Dermis microvascular lymphatic vessel endothelial cell (primary cell): ENCODE measurements at places on chromosomes 6 and 20.

DNA sequence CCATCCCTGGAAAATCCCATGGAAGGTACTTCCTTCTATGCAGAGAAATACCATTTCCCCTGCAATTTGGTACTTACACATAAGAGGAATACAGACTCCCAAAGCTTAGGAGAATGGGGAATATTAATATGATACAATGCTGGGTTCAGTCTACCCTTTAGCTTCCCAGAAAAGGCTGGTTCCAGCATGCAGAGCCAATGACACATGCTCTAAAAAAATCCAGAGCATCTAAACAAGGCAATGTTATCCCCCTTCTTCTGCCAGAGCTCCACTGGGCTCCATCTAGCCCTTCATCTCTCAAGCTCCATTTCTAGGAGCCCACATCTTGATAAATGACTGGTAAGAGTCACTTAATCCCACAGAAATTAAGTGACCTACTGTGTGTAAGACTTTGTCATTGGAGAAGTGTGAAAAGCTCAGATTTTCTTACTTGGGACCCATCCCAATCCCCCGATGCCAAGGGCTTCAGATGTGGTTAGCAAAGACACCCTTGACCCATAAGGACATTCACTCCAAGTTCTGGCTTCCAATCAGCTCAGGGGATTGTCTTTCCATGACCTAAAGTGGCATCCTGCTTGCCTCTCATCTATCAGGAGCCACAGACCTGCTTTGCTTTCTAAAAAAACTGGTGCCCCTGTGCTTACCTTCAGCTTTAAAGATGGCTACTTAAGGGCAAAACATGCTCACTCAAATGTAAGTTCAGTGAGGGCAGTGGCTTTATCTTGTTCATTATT is 137.5 kb downstream of the UNC5CL start:
- DNase-seq, result no peak

- DNase-seq, result no peak
These were observed 434.8 kb downstream of the MAFB start for GRCh38 chr20:40254023-40254772.

DNA sequence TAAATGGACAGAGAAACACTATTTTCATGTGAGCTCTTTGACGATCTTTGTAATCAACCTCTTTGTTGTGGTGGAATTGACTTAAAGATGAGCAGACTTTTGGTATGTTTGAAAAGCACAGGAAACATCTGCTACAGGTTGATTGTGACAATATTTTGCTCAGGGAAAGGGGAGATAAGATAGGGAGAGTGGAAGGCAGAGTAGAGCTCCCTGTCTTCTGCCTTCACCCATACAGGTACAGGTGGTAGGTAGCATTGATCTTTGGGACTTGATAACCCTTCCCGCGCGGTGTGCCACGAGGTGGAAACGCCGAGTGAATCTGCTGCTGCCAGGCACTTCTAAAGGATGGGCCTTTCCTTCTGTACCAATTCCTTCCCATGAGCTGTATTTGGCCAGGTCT is 183.6 kb downstream of the UTRN start:
- peak; percentile 15 for DNase-seq

GRCh38 chr6:54173089-54173488 is 61.8 kb downstream of the MLIP start:
- DNase-seq, result no peak

DNA sequence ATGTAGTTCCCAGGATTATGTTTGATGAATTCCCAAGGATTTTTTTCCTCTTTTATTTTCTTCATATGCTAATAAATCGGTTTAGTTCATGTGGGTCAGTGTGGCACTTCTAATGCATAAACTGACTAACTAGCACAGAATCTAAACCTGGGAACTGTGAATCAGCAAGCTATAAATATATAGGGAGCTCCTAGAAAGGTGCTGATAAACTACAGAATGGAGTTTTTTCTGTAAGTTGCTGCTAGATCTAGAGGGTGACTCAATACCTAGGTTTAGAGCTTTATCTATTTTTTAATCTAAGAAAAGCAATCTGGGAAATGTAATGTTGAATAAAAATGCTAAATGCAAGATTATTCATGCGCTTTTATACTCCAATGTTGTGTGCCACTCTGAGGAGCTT is 118.8 kb upstream of the PTCHD4 start:
- no peak for DNase-seq

DNA sequence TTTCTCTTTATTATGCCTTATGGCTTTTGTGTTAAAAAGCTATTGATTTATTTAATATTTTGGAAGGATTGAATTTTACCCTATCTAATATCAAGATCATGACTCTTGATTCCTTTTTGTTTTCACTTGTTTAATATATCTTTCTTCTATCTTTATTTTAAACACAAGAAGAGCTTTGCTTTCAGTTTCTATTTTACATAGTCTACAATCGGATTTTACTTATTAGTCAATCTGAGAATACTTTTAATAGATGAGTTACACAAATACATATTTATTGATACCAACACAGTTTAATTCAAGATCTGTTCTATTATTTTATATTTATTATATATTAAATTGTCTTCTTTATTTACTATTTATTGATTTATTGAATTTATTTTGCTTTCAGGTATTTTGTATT is 218.8 kb downstream of the ESR1 start:
- DNase-seq, result no peak
